Stomach (tissue), 19 donors: ENCODE measurements at places on chromosomes 12 and 14.

DNA sequence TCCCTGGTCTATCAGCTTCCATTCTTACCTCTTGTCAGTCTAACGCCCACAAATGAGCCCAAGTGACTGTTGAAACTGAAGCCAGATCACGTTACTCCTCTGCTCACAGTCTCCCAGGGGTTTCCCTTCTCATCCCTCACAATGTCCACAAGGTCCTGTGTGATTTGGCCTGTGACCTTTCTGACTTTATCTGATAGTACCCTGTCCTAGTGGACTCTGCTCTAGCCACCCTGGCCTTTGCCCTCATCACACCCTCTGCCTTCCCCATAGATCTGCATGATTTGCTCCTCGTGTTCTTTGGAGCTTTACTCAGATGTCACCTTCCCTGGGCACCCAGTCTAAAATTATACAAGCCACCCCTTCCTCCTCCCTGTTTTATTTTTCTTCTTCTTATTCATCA is 55.5 kb downstream of the RDH12 start:
- no peak for DNase-seq

DNA sequence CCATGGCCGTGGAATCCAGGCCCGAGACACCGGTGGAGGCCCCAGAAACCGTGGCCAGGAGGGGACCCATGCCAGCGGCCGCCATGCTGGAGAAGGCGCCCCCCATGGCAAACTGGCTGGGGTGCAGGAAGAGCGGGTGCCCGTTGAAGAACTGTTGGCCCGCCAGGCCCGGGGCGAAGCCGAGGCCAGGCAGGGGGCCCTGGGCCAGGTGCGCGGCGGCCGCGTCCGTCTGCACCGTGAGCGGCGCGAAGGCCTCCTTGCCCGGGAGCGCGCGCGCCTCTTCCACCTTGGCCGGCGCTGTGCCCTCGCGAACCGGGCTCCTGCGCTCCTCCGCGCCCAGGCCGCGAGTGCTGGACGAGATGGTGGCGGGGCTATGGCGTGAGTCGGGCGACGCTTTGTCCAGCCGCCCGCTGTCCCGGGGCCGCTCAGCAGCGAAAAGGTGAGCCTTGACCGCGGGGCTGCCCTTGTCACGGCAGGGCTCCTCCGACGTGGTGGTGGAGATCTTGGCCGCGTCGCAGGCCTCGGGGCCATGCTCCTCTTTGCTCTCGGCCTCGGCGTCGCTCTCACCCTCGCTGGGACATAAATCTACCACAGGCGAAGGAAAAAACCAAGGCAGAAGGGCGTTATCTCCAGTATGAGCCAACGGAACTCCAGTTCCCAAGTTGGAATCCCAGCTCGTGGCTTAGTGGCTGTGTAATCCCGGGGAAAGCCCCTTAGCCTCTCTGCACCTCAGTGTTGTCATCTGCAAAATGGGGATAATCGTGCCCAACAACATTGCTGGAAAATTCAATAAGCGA is 9.5 kb downstream of the TBX3 start:
- DNase-seq: no peak

- no peak for DNase-seq
These were observed 10.4 kb upstream of the SLC8B1 start for GRCh38 chr12:113345318-113345717.

DNA sequence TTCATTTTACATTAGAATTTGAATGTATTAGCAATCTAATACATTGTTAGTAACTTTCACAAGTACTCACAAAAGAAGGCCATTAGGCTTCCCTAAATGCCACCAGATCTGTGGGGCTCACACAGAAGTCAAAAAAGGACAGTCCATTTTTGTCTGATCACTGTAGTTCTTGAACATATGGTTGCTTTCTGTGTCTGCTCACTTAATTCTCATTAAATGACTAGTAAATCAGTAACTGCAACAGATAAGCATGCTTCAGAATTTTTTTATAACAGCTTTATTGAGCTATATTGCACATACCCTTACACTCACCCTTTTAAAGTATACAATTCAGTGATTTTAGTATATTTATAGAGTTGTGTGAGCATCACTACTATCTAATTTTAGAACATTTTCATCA is 71.4 kb downstream of the DENND5B start:
- no peak for DNase-seq

GRCh38 chr14:21070610-21071224 is 613 bp downstream of the ARHGEF40 start:
- DNase-seq: peak; percentile 78

DNA sequence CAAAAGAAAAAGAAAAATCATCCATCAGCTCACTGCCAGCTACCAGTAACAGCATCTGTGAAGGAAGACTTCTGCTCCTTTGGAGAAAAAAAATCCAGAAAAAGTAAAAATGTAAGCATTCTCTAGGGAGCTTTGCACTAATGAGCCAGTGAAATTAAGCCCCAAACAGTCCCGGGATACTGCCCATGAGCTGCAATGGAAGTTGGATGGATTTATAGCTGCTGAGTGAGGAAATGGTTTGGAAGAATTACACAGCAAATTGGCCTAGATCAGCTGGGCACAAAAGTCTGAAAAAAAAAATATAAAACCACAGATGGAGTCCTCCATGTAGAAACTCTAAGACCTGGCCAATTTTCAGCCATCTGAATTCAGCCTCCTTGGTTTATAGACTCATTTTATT is 462.9 kb upstream of the USP15 start:
- DNase-seq: no peak

DNA sequence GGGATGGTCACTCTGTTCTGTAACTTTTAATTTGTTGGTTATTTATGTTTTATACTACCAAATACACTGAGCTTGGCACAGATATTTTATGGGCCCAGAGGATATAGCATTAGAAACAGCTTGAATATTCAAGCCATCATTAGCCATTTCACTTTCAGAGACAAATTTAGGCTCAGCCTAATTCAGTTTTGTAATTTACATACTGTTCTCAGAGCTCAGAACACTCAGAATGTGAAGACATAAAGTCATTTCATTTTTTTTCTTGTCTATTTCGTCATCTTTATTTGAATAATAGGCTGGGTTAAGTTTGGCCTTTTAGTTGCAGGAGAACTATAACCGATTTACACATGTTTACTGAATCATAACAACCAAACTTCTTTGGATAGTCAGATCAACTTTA is 361.7 kb downstream of the SNAPC1 start:
- no peak for DNase-seq

- no peak for DNase-seq
These were observed at the start of gene GMPR2 for GRCh38 chr14:24232645-24233537. GMPR2 (plus strand) TSS chr14:24232929; CDS start chr14:24233254, 325 bp downstream.

- no peak for DNase-seq
These were observed 61.3 kb upstream of the GPR68 start for GRCh38 chr14:91305650-91306431.

DNA sequence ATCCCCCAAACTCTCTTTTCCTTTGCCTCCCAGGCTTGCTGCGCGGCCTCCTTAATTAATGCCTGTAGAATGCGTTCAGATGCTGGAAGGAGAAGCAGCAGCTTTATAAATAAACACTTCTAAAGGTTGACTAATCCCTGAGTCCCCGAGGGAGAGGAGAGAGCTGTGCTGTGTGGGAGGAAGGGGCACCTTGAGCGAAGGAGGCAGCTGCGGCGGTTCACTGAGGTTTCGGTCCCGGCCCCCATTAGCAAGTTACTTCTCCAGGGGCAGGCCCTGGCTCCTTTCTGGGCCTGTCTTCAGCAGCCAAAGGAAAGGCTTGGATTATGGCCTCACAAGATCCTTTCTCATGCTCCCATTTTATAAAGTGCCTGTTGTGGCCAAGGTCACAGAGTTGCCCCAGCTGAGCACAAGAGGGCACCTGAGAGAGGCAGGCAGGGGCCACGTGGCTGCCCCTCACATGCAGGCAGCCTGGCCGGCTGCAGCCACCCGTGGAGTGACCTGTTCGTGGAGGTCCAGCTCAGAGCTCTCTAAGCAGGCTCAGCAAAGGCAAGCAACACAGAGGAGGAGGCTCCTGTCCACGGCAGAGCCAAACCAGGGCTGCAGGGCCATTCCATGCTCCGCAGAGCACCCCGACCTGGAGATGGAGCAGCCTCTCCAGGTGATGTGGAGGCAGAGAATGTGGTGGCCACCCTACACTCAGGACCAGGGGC is 15.0 kb upstream of the CACNA2D4 start:
- DNase-seq: peak; percentile 8

- DNase-seq: no peak
These were observed 6.9 kb downstream of the RARG start for GRCh38 chr12:53224897-53225634.

- no peak for DNase-seq
These were observed 141.2 kb downstream of the STXBP6 start for GRCh38 chr14:24908592-24909236.

- DNase-seq: no peak
These were observed 9.3 kb upstream of the ACOT6 start for GRCh38 chr14:73602994-73603393.

- DNase-seq: no peak
These were observed 40.6 kb downstream of the SPRING1 start for GRCh38 chr12:116697305-116697704.

DNA sequence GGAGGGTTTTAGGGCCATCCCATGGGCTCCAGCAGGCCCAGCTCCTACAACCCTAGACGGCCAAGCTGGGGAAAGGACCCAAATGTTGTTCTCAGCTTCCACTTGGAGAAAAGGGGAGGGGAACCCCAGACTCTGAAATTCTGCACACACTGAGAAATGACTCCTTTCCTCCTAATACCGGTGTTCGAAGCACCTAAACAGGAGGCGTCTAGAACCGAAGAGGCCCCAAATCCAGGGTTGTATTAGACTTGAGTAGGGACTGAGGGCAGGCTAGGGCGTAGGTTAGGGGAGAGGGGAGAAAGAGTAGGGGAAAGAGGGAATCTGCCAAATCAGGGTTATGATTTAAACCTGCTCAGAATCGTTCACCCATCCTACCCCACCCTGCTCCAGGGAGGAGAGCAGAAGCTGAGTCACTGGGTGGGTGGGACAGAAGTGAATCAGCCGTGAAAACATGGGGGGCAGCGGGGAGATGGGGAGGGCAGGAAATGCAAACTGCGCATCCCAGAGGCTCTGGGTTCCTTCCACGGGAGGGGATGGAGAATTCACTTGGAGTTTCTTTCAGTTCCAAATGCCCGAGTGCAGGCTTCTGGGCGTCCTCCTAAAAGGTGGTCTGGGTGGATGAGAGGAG is 1.0 kb downstream of the IGFBP6 start:
- DNase-seq: peak; percentile 24

GRCh38 chr12:132397152-132397933 is 68.0 kb upstream of the GALNT9 start:
- no peak for DNase-seq

- DNase-seq: no peak
These were observed 30.5 kb downstream of the EP400 start for GRCh38 chr12:131980263-131980662.

GRCh38 chr12:115450017-115450416 is 766.0 kb upstream of the TBX3 start:
- DNase-seq: no peak

GRCh38 chr12:55694651-55695050 is 13.1 kb downstream of the ITGA7 start:
- no peak for DNase-seq

- DNase-seq: no peak
These were observed 3.9 kb upstream of the PPP1R1A start for GRCh38 chr12:54592316-54592715.

GRCh38 chr12:30934811-30935210 is 8.3 kb downstream of the TSPAN11 start:
- DNase-seq: no peak

- DNase-seq: no peak
These were observed 6.1 kb upstream of the SERPINA11 start for GRCh38 chr14:94458558-94459205.

DNA sequence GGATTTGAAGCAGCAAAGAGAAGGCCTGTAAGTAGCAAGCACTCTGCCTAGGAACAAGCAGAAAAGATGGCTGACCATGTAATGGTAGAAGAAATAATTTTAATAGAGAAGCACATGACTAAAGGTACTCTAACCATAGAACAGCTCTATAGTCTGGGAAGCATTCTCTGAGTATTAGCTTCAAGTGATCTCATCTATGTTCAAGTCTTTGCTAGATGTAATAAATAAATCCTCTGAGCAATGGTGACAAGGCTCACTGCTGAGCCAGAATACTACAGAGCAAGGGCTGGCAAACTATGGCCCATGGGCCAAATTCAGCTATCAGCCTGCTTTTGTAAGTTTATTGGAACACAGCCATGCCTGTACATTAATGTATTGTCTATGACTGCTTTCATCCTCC is 84.8 kb downstream of the PEBP1 start:
- DNase-seq: no peak

GRCh38 chr14:79749065-79749464 is 462.2 kb downstream of the DIO2 start:
- DNase-seq: no peak

DNA sequence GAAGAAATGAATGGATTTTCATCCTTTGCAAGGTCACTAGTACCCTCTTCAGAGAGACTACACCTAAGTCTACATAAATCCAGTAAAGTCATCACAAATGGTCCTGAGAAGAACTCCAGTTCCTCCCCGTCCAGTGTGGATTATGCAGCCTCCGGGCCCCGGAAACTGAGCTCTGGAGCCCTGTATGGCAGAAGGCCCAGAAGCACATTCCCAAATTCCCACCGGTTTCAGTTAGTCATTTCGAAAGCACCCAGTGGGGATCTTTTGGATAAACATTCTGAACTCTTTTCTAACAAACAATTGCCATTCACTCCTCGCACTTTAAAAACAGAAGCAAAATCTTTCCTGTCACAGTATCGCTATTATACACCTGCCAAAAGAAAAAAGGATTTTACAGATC is 40.8 kb downstream of the SPATA7 start:
- peak; percentile 4 for DNase-seq

DNA sequence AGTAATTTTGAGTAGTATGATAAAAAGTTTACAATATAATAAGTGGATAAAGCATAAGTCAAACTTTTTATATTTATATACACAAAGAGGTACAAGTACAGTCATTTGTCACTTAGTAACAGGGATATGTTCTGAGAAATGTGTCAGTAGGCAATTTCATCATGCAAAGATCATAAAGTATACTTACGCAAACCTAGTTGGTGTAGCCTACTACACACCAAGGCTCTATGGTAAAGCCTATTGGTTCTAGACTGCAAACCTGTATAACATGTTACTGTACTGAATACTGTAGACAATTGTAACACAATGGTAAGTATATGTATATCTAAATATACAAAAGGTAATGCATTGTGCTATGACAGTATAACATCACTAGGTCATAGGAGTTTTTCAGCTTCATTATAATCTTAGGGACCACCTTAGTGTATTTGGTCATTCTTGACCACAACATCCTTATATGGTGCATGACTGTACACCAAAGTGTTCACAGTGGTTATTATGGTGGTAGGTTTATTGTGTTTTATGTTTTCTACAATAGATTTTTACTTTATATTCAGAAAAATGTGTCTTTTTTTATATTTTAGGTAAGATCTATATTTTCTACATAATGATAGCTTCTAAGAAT is 14.9 kb upstream of the SCFD1 start:
- DNase-seq: no peak

DNA sequence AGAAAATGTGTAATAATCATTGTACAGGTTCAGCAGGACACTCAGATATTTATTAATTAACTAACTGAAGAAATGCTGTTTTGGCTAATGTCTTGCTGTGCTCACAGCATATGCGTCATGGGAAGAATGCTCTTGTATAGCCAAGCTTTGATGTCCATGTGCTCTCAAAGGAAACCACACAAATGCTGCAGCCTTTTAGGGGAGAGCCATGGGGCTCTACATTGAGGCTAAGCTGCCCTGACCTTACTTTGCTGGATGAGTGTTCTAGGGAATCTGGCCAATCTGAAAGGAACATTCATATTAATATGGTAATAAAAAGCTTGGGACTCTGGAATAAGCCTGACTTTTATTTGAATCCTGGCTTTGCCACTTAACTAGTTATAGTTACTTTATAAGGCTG is 9.5 kb upstream of the CRADD start:
- DNase-seq: peak; percentile 20

- no peak for DNase-seq
These were observed 25.0 kb upstream of the GTF2A1 start for GRCh38 chr14:81245771-81246170.

GRCh38 chr12:122951406-122951805 is 14.9 kb downstream of the ABCB9 start:
- DNase-seq: peak; percentile 73
